DMS53 (cell line): ENCODE measurements at places on chromosomes 5 and 9.

DNA sequence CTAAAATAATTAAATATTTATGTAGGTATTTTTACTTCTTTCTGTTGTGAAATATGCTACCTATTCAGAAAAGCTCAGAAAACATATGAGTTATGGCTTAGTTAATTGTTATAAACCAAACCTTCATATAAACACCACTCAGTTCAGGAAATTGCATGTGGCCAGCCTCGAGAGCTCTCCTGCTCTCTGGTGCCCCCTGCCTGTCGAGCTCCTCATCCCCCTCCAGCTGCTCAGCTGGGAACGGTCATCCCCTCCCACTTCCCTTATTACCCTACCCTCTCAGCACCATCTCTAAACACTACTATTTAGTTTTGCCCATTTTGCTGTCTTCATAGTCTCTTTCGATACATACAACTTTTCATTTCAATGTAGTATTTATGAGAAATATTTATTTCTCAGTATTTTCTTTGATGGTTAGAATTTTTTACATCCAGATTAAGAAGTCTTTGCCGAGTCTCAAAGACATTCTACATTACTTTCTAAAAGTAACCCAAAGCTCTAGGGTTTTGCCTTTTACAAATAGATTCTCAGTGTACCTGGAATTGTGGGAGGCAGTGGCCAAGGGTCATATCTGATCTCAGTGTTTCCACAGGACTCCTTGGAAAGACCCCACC is 51.2 kb upstream of the SEMA4D start:
- DNase-seq, result peak; percentile 78

DNA sequence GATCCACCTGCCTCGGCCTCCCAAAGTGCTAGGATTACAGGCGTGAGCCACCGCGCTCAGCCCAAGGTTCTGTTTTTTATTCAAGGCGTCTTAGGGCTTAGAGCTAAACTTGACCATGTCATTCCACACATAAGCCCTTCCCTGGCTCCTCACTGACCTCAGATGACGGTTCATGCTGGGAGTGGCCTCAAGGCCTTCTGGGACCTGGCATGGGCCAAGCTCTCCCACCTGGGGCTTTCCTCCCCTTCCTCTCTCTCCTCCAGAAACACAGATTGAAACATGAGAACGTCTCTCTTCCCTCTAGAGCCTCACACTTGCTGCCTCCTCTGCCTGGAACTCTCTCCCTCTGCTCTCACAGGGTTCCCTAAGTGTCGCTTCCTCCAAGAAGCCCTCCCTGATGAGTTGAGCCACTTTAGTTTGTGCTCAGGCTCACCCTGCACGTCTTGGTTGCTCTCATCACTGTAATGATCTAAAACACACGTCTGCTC is 155.6 kb upstream of the IER5L start:
- DNase-seq, result peak; percentile 80

DNA sequence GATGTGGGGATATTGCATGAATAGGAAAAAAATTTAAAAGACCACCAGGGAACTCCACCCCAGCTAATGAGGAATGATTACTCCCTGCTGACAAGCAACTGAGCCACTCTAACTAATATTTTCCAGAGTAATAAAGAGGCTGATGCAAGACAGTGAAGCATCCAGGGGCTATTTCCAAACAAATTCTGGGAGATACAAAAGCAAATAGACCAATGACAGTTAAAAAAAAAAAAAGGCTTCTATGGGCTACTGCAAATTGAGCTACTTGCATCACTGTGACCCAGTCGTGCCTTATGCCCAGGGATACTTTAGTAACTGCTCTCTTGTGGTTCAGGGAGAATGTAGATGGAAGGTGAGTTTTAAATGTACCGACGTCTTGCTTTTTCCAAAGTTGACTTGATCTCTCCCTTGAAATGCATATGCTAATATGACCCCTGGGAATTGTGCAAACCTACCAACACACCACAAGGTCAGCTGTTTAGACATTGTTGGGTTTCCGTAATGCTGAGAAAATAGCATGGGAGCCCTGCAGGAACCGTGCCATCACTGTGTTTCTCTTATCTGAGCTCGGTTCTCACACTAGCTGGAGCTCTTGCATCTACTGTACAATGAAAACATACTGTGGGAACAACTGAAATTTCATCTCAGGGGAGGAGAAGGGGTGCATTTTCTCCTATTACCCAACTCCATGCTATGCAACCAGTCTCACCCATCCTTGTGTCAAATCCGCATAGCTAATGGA is 250.6 kb upstream of the MAP3K1 start:
- DNase-seq, result no peak

GRCh38 chr9:115883467-115884329 is 269.9 kb upstream of the PAPPA start:
- peak; percentile 77 for DNase-seq

- DNase-seq, result no peak
Observed at GRCh38 chr9:134453776-134454475, 127.7 kb downstream of the RXRA start.

DNA sequence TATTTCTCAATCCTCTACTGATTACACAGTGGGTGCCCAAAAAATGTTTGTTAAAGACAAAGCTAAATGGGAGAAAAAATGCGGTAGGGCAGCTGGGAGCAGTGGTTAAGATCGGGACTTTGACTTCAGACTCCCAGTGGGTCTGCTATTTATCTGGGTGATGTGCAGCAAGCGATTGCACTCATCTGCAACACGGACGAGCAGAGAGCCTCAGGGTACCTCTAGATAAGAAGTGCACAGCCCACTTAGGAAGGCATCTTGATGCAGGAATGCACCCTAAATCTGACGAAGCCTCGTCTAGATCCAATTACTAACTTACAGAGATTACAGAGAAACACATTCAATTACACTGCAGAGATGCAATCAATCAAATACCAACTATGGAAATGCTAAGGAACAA is 4.0 kb downstream of the MAPK9 start:
- no peak for DNase-seq

DNA sequence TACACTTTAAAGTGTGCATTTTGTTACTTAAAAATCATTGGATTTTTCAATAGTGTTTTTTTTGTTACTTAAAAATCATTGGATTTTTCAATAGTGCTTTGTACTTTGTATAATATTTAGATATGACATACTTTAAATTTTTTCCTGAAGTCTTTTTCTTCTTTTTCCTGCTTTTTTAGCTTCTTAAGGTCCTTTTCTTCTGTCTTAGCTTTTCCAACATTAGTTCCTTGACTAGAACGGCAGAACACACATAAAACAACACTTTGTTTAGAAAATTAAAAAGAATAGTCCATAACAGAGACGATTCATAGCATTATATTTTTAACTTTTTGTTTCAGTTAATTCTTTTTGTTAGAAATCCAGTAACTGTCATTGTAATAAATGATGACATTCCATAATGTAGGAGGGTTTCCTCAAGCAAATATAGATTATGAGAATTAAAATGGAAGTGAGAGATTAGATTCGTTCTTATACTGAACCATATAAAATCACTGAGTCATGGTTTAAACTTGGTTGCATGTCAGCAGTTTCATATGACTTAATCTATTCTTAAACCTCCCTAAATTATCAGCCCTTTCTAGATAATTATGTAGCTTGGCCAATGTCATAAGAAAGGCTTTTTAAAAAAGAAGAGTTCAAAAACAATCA is 45.3 kb upstream of the RICTOR start:
- DNase-seq, result no peak
